ENCODE measurements at places on chromosomes 2 and 18. TPM values are rescaled to one million over a fixed set of nuclear protein-coding genes. Genes with fewer than 3 reads are reported as not detected.

Gene VIT
- polyA plus RNA-seq: not detected

GRCh38 chr2:54906716-54907115 is 143.5 kb downstream of the RTN4 start:
- no peak overlapping the region for H3K4me3 ChIP-seq
- H3K4me1 ChIP-seq: peaks cover 10% of the 10 kb centered on the region

- peak; percentile 74 for DNase-seq
- H3K27ac ChIP-seq: peak overlapping the region; percentile 55
- H3K36me3 ChIP-seq: peaks cover 55% of the 10 kb centered on the region
- peaks cover 43% of the 10 kb centered on the region for H3K4me1 ChIP-seq
- no peaks in the 10 kb centered on the region for H3K27me3 ChIP-seq
These were observed 5.6 kb downstream of the FOSL2 start for GRCh38 chr2:28398101-28398834.

DNA sequence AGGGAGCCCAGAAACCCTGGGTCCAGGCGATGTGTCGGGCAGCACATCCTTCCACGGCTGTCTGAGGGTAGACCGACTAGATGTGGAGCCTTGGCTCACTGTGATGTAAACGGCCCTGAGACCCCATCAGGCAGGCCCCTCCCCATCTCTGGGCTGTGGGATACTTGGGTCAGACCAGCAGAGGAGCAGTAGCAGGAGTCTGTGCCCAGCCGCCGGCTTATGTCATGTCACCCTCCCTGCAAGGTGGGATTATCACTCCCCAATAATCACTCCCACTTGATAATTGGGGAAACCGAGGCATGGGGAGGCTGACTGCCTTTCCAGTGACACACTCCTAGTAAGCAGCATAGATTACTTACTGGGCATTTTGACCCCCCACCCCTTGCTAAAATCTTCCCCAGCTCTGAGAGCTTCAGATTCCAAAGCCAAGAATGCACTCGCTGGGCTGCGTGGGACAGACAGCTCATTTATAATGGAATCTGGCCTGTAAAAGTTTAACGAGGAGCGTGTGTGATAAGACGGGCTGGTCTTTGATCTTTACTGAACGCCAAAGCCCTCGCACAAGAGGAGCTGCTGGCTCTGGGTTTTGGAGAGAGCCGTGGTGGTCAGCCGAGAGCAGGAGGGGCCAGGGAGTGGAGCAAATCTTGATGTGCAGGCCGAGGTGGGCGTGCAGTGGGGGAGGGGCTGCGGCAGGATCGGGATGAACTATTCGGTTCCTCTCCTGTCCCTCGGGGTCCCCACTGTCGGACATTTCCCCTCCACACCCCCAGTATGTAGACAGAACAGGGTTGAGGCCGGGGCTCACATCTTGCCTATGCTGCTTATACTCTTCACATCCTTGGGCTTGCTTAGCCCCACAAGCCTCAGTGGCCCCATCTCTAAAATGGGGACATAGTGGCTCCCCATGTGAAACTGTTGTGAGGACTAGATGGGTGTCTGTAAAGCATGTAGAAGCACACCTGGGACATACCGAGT is 200.0 kb downstream of the GLI2 start:
- H3K27me3 ChIP-seq: no peaks in the 10 kb centered on the region
- DNase-seq: peak; percentile 74
- peak overlapping the region; percentile 89 for H3K27ac ChIP-seq
- H3K36me3 ChIP-seq: peaks cover 3% of the 10 kb centered on the region
- peaks cover 69% of the 10 kb centered on the region for H3K4me1 ChIP-seq
- no peak overlapping the region for H3K4me3 ChIP-seq

- no peaks in the 10 kb centered on the region for H3K4me1 ChIP-seq
- no peak for DNase-seq
- no peaks in the 10 kb centered on the region for H3K36me3 ChIP-seq
- peaks cover 8% of the 10 kb centered on the region for H3K27me3 ChIP-seq
These were observed 98.7 kb downstream of the TFCP2L1 start for GRCh38 chr2:121186261-121186660.

Gene ONECUT2
- 0.01 TPM for polyA plus RNA-seq

DNA sequence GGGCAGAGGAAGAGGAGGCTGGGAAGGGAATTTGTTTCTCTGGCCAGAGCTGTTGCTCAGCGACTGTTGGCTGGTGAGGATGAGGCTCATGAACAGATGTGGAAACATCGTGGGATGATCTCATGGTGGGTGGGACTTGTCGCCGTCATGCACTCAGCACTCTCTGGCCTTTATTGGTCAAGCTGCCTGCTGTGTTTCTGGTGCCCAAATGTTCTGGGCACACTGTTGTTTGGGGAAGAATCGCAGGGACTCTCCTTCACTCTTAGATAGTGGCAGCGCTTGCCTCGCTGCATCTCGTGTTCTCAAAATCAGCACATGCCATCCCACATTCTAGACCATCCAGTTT is 145.6 kb downstream of the AGAP1 start:
- peaks cover 30% of the 10 kb centered on the region for H3K4me1 ChIP-seq
- no peak overlapping the region for H3K4me3 ChIP-seq
- H3K27ac ChIP-seq: no peak overlapping the region
- no peaks in the 10 kb centered on the region for H3K27me3 ChIP-seq

- DNase-seq: no peak
- H3K27ac ChIP-seq: no peak overlapping the region
- H3K36me3 ChIP-seq: peaks cover 13% of the 10 kb centered on the region
- no peak overlapping the region for H3K4me3 ChIP-seq
- H3K4me1 ChIP-seq: peaks cover 8% of the 10 kb centered on the region
These were observed 26.9 kb downstream of the EFEMP1 start for GRCh38 chr2:55896633-55897032.

Gene SIX3
- polyA plus RNA-seq: not detected

GRCh38 chr18:42706618-42707017 is 408.9 kb downstream of the RIT2 start:
- no peaks in the 10 kb centered on the region for H3K4me1 ChIP-seq
- H3K36me3 ChIP-seq: no peaks in the 10 kb centered on the region
- H3K4me3 ChIP-seq: no peak overlapping the region
- DNase-seq: no peak

- H3K27ac ChIP-seq: no peak overlapping the region
- no peak for DNase-seq
- 0 out of 2 replicates have a peak, but pooled peaks cover 6% of the 10 kb centered on the region for H3K4me1 ChIP-seq
- H3K4me3 ChIP-seq: no peak overlapping the region
These were observed 87.7 kb upstream of the LPIN2 start for GRCh38 chr18:3100498-3101132.

Gene HRH4
- polyA plus RNA-seq: not detected

Data from IMR-90 (cell line).